Occipital lobe (tissue), 3 donors: ENCODE measurements at places on chromosomes 7 and 10. TPM values are rescaled to one million over a fixed set of nuclear protein-coding genes. Genes with fewer than 3 reads are reported as not detected.

DNA sequence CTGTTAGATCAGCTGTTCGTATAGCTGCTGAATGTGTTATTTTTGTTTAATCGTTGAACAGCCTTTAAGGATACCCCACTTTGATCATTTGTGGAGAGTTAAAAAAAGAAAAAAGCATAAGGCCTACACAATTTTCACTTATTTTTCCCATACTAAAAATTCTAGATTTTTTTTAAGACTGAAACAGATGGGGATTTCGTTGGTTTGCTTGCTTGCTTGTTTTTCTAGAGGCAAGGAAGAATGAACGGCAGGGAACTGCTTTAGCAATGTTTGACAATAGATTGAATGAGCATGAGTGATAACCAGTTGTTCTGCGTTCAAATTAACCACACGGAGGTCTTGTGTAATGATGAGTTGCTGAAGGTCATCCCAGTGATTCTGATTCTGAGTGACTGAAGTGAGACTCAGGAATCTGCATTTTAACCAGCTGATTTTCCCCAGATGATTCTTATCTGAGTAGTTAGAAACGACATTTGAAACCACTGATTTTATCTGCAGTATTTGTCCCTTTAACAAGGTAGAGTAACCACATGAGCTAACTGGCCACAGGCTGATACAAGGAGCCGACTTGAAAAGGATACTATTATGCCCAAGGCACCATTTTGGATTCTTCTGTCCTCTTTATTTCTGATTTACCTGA is 85.9 kb downstream of the GPR37 start:
- DNase-seq, result no peak

GRCh38 chr10:130814610-130815009 is 496.9 kb downstream of the TCERG1L start:
- no peak for DNase-seq

- no peak for DNase-seq
These were observed 361.1 kb upstream of the NRP1 start for GRCh38 chr10:33695536-33695935.

PARP12 gene
- 3.0 TPM for total RNA-seq

HOGA1 gene
- 0.62 TPM for total RNA-seq

DNA sequence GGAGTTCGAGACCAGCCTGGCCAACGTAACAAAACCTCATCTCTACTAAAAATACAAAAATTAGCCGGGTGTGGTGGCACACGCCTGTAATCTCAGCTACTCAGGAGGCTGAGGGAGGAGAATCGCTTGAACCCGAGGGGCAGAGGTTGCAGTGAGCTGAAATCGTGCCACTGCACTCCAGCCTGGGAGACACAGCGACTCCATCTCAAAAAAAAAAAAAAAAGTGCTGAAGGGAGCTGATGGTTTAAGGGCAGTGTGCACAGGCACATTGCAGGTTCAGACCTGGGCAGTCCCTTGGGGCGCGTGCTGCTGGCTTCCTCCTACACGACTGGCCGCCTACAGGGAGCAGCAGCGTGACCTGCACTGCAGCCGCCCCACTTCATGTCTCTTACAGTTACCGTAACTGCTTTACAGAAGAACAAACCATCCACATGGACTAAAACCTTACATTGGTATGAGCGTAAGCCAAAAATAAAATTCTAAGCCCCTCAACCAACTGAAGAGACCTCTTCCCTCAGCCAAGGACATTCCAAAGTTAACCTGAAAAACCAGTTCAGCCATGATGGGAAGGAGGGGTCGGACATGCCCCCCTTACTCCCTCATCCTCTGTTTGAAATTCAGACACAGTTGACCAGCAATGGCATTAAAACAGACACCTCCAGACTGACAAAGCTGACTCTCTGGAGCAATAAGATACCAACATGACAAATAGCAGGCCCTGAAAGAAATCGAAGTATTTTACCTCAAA is 262.2 kb downstream of the ZMYND11 start:
- no peak for DNase-seq

- DNase-seq, result no peak
These were observed 28.4 kb downstream of the PCDH15 start for GRCh38 chr10:54772468-54773122.

ZNF727 gene
- 0.47 TPM for total RNA-seq

DNA sequence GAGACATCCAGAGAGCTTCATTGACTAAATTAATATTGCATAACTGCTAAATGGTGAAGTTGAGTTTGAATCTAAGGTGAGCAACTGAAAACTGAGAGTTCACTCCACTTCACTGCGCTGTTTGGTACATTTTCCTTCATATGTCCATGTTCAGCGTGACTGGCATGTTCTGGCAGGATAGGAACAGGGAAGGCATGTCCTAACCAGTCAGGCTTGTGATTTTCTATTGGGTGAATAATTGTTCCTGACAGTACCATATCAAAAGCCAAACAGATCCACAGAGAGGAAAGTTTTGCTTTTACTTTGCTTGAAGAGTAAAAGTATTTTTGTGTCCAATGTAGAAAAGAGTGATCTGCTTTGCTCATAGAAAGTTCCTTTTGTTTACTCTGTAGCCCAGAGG is 53.2 kb downstream of the WDFY4 start:
- DNase-seq, result no peak

SFMBT2 gene
- total RNA-seq, result 17.8 TPM

DNA sequence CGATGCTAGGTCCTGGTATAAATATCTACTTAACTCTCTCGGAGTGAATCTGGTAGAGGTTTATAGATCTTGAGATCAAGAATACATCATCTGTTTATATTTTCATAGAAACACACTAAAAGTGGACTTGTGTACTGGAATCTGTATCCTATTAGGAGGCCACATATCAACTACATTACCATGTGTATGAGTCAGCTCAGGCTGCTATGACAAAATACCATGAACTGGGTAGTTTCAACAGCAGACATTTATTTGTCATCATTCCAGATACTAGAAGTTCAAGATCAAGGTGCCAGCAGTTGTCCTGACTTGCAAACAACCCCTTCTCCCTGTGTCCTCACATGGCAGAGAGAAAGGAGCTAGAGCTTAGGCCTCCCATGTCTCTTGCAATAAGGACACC is 113.9 kb upstream of the PFKP start:
- no peak for DNase-seq

- no peak for DNase-seq
These were observed 37.9 kb downstream of the PPP2R2D start for GRCh38 chr10:131938681-131939080.

- peak; percentile 16 for DNase-seq
These were observed 202.1 kb downstream of the PRPF18 start for GRCh38 chr10:13788711-13789447.
